ENCODE measurements at places on chromosomes 7 and 10. TPM values are rescaled to one million over a fixed set of nuclear protein-coding genes. Genes with fewer than 3 reads are reported as not detected.

RGR gene
- not detected for total RNA-seq

DNA sequence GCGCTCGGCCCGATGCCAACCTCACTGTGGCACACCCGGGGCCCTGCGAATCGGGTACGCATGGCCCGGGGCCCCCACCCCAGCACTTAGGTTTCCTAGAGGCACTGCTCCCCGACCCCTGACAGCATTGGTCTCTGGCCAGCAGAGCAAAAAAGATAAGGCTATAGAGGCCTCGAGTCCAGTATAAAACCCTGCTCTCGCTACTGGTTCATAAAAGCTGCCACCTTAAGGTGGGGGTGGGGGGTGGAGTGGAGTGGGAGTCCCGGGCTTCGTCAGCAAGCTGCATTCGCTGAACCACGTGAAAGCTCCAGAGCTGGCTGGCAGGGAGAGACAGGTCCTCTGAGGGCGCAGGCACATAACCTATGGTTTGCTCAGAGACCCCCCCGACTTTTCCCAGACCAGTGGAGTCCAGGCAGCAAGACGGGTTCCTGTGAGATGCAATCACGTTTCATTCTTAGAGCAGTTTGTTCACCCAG lies 1.3 kb downstream of the KAZALD1 start:
- no peak for DNase-seq

DNA sequence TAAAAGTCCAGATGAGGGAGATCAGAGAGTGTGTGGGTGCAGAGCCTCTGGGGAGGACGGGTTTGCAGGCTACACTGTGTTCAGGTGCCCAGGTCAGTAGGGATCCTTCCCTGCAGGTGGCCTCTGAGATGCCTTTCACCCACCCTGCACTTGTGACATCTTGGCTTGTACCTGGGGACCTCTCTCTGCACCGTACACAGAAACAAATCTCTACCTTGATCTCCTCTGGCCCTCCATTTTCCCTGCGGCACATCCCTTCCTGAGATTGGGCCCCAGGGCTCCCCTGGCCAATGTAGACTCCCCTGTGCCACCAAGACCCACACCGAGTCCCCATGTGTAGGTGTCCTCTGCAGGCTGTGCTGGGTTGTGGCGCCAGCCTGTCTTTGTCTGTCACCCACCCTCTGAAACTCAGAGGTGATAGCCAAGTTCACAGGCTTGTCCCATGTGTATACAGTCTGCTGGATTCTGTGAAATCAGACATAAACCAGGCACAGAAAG lies 140.6 kb downstream of the PTPN20 start:
- DNase-seq: no peak

- no peak for DNase-seq
These were observed 239.6 kb downstream of the DNAJB6 start for GRCh38 chr7:157576415-157576814.

- no peak for DNase-seq
These were observed 112.5 kb downstream of the WDR11 start for GRCh38 chr10:120963594-120964220.

ATRNL1 gene
- 0.12 TPM for total RNA-seq

FAM20C gene
- total RNA-seq: 312 TPM

- no peak for DNase-seq
These were observed 804.6 kb upstream of the ZWINT start for GRCh38 chr10:57165671-57166070.

GRCh38 chr10:130647341-130647740 lies 511.1 kb downstream of the GLRX3 start:
- DNase-seq: no peak

DNA sequence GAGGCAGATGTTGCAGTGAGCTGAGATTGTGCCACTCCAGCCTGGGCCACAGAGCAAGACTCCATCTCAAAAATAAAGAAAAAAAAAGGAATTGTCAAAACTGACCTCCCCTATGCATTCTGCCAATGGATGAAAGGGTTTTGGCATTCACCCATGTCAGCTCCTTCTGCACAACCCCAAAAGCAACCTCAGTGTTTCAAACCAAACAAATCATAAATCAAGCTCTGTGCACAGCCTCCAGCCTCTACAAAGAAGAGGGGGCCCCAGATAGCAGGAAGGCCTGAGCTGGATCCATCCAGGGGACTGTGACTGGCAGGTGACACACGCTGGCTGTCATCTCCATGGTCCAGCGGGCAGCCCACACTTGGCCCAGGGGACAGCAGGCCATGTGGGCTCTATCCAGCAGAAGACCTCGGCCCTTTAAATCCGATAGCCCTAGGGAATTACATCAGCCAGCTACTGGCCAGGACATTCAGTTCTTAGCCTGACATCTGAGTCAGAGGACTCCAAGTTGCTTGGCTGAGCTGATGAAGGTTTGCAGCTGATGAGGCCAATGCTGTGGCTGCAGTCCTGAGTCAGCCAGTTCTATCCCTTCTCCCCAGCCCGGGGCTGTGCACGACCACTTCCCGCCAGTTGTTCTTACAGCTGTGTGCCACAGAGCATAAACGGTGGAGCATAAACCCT lies 52.0 kb upstream of the FIGNL1 start:
- peak; percentile 100 for DNase-seq

DNA sequence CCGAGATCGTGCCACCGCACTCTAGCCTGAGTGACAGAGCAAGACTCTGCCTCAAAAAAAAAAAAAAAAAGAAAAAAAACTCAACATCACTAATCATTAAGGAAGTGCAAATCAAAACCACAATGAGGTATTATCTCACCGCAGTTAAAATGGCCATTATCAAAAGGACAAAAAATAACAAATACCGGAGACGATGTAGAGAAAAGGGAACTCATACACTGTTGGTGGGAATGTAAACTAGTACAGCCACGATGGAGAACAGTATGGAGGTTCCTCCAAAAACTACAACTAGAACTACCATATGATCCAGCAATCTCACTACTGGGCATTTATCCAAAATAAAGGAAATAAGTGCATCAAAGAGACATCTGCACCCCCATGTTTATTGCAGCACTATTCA lies 24.3 kb downstream of the GRK5 start:
- no peak for DNase-seq

DNA sequence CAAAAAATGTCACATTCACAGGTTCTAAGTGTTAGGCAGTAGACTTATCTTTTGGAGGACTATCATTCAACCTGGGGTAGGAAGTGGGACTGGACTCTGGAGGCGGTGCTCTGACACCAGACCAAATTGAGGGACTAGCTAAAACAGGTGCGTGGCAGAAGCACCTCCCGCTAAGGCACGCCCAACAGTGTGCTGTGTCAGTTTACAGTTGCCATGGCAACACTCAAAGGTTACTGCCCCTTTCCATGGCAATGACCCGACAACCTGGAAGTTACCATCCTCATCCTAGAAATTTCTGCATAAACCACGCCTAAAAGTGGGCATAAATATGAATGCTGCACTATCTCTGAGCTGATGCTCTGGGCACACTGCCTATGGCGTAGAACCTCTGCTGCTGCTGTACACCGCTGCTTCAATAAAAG lies 14.0 kb upstream of the BLNK start:
- no peak for DNase-seq

DNA sequence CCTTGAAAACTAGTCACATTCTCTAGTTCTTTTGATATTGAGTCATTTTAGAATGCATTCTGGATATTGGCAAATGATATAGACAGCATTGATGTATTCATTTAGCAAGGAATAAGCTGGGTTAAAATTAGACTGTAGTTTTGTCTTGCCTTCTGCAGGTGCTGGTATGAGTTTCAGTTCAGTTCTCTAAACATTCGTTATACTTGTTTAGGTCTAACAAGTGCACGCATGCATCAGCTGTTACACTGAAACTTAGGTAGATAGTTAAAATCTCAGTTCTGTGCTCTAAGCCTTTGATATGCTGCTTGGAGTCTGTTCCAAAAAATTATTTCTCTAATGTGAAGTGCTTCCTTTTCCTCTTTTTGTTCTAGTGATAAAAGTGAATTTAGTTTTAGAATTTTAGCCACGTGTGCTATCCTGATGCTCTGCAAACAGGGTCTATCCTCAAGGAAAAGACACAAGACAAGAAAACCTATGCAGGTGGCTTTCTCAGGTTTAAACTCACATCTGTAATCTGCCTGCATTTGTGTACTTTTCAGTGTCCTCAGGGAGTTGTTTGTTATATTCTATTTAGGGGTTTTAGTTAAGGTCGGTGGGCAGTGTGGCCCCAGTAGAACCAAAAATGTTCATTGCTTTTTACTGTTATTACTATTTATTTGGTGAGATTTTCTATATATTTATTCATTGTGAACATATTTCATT lies 409.0 kb downstream of the CDC14C start:
- DNase-seq: no peak

- peak; percentile 45 for DNase-seq
These were observed 922 bp downstream of the CXCL12 start for GRCh38 chr10:44383749-44384600.

DNA sequence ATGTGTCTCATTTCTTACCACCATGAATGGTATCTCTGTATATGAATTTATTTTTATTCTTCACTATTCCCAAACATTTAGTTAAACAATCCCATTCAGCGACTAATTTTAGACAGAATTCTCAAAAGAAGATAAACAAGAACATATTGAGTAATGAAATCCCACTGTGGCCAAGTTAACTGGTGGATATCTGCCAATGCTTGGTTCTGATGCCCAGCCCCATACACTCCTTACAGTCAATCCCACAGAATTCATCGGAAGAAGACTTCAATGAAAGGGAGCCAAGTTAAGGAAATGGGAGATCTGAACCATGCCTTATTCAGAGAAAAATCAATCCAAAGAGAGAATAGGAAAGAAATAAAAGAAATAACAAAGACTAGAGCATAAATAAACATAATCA lies 518.0 kb downstream of the XPNPEP1 start:
- DNase-seq: no peak

DNA sequence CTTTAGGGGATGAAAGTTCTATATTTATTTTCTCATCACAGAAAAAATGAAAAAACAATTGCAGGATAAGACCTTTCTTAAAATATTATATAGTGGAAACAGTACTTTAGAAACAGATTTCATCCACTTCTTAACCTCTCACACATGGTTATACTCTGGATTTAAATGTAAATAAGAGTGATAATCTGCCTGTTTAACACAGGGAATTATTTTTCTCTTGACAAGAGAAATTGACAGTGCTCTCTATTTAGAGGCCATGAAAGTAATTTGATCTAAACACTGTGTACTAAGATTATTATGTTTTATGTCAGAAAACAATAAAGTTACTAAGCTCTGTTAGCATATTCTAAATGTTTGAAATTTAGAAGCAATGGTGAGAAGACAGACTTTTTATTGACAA lies 88.4 kb downstream of the PHF14 start:
- DNase-seq: no peak

GRCh38 chr7:80040752-80041151 lies 93.9 kb upstream of the GNAI1 start:
- DNase-seq: no peak

DNA sequence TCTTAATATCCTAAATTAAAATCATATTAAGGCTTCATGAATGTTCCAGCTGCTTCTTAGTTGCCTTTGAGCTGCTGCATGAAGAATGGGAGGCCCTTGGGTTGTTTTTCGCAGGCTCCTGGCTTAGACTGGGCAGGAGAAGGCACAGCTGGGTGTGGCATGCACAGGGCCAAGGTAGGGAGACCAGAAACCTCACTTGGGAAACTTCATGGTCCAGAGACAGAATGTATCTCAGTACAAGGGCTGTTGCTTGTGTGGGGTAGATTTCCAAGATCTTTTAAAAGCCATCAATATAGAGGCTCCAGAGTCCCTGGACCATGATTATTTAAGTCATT lies 49.9 kb downstream of the BUB3 start:
- DNase-seq: no peak

BEND7 gene
- 0.10 TPM for total RNA-seq

PRRT4 gene
- not detected for total RNA-seq

- DNase-seq: no peak
These were observed 62.1 kb downstream of the VWA2 start for GRCh38 chr10:114301177-114301576.

GRCh38 chr10:80126876-80127275 lies 5.7 kb upstream of the PLAC9 start:
- no peak for DNase-seq

- DNase-seq: no peak
These were observed 147.9 kb downstream of the RPS24 start for GRCh38 chr10:78181381-78182055.

CCL24 gene
- total RNA-seq: not detected

HACD1 gene
- total RNA-seq: 61.7 TPM

DNA sequence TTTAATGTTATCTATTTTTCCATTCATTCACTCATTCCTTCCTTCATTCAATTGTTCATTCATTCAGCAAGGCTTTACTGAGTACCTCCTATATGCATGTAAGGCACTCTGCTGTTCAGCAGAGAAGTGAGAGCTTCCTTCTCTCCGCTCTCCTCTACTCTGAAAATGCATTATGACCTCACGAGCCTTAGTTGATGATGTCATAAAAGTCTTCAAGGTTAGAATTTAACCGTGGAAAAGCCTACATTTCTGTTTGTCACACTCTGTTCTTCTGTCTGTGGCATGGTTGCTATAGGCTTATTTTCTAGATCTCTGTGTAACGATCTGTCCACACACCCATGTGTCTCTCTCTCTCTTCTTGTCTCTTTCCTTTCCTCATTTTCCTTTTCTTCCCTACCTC lies 17.1 kb downstream of the ODAD2 start:
- DNase-seq: no peak

GRCh38 chr10:105857268-105858264 lies 1216.5 kb downstream of the SORCS3 start:
- no peak for DNase-seq

PROSER2 gene
- 1.6 TPM for total RNA-seq

DNA sequence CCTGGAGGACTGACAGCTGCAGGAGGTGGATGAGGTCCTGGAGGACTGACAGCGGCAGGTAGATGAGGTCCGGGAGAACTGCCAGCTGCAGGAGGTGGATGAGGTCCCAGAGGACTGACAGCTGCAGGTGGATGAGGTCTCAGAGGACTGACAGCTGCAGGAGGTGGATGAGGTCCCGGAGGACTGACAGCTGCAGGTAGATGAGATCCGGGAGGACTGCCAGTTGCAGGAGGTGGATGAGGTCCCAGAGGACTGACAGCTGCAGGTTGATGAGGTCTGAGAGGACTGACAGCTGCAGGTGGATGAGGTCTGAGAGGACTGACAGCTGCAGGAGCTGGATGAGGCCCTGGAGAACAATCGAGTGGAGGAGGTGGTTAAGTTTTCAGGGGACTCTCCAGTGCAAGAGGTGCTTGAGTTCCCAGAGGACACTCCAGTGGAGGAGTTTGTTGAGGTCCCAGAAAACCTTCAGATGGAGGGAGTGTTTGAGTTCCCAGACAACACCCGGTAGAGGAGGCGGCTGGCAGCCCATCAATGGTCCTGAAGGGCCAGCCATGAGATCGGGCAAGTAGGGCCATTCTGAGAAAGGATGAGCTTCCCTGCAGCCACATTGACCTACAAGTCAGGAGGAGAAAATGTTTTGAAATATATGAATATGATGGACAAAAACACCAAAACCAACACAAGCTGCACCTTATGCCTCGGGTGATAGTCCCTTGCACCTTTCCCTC lies 4.7 kb upstream of the EIF5AL1 start:
- no peak for DNase-seq

CPEB3 gene
- 0.72 TPM for total RNA-seq

GRCh38 chr7:158707610-158708009 lies 3.0 kb upstream of the NCAPG2 start:
- DNase-seq: peak; percentile 11

PNLIPRP2 gene
- total RNA-seq: not detected

GFRA1 gene
- total RNA-seq: 0.72 TPM

IFIT1B gene
- total RNA-seq: not detected

LBX1 gene
- total RNA-seq: not detected

ASB4 gene
- total RNA-seq: 0.12 TPM

MGAM2 gene
- not detected for total RNA-seq

GRCh38 chr10:98582363-98582762 lies 135.6 kb upstream of the HPS1 start:
- no peak for DNase-seq

VSTM4 gene
- 0.12 TPM for total RNA-seq

Data from RPMI7951 (cell line).